ENCODE measurements at places on chromosomes 11 and 22. TPM values are rescaled to one million over a fixed set of nuclear protein-coding genes. Genes with fewer than 3 reads are reported as not detected.

The FXYD6 gene
- not detected for total RNA-seq

The JHY gene
- 4.6 TPM for total RNA-seq

The TRIM48 gene
- not detected for total RNA-seq

The SEZ6L gene
- total RNA-seq: not detected

The PYGM gene
- 9.1 TPM for total RNA-seq

The PHLDA2 gene
- not detected for total RNA-seq

The MS4A12 gene
- total RNA-seq: not detected

DNA sequence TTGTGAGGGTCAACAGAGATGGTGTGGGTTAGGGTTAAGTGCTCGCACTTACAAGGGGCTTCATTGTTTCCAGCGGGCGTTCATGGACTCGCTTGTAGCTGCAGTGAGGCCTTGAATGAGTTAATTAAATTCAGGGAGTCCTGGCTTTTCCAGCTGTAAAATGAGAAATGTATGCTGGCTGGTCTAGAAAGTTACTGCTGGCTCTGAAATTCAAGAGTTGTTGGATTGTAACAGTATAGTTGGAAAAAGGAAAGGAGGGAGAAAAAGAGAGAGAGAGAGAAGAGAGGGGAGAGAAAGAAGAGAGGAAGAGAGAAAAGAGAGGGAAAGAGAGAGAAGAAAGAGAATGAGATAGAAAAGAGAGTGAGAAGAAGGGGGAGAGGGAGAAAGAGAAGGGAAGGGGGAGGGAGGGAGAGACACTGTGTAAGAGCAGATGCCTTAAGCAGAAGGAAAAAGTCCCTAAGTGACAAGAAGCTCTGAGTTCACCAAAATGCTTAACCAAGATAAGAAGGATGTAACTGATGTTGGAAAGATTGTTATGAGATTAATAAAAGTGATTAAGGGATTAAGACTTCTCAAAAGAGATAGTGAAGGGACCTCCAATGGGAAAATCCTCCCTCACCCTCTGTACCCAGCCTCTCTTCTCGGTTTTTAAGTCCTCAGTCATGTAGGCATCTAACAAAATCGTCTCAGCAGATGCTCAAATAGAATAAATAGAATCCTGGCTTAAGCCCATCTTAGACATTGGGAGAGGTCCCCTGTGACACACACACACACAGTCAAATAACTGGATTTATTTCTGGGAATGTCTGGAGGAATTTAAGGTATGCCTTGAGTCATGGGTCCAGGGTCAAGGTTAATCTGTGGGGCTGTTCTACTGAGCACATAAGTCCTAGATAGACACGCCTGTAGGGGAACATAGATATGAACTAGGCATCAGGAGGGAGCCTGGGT, 477.9 kb downstream of the MIAT start:
- DNase-seq: no peak

DNA sequence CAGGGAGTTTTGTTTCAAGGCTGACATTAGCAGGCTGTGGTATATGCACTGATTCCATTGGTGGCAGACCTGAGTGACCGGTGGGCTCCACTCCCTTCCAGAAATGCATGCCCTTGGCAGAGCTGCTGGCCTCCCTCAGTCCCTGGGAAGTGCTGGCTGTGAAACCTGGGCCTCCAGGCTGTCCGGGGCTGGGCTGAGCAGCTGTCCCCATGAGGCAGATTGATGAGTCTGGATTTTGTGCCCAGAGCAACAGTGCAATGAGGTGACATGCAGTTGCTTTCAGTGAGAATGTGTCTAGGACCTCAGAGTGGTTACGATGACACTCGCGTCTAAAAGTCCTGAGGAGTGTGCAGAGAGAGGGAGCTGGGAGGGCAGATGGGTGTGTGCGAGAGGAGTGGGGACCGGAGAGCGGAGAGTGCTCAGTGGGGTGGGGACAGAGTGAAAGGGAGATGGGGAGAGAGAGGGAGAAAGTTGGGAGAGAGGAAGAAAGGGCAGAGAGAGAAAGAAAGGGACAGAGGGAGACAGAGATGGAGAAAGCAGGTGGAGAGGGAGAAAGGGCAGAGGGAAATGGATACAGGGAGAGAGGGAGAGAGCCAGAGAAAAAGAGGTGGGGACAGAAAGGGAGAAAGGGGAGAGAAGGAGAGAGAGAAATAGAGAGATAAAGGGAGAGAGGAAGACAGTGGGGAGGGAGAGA, 978.3 kb downstream of the BRD1 start:
- DNase-seq: no peak

GRCh38 chr11:134041791-134042696, 26.8 kb upstream of the JAM3 start:
- no peak for DNase-seq

DNA sequence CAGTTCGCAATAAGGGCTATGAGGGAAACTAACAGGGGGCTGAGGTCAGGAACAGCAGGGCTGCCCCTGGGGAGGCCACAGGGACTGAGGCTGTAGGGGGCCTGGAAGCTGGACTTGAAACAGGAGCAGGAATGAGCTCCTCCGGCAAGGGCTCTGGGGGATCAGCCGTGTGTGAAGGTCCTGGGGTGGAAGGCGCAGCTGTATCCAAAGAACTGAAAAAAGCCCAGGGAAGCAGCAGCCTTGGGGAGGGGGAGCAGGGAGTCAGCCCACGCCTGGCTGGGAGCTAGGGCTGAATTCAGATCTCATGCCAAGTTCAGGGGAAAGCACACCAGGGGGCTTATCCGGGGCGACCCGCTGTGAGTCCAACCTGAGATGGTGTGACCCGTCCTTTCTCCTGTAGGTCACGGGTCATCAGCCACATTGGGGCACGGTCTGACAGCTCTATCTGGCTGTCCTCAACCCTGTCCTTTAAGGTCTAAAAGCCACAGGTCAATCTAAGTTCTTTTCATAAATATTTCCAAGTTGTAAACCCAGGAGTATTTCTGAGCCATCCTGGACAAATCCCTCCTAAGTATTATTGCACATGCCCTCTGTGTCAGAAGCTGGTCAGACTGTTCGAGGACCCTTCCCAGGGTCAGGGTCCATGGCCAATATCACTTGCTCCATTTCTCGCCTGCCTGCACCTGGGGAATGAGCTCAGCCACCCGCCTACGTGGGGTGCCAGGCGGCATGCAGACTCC, 18.0 kb downstream of the TP53AIP1 start:
- DNase-seq: no peak

- DNase-seq: no peak
Observed at GRCh38 chr11:1163911-1164735, 6.4 kb downstream of the MUC5AC start.

GRCh38 chr11:118382954-118383353, 18.5 kb upstream of the ATP5MG start:
- DNase-seq: no peak

GRCh38 chr11:76251226-76251575, 44.9 kb upstream of the WNT11 start:
- DNase-seq: no peak

GRCh38 chr22:50445880-50446707, 28.7 kb downstream of the SBF1 start:
- no peak for DNase-seq

- DNase-seq: no peak
Observed at GRCh38 chr11:71199226-71199820, 53.1 kb downstream of the SHANK2 start.

DNA sequence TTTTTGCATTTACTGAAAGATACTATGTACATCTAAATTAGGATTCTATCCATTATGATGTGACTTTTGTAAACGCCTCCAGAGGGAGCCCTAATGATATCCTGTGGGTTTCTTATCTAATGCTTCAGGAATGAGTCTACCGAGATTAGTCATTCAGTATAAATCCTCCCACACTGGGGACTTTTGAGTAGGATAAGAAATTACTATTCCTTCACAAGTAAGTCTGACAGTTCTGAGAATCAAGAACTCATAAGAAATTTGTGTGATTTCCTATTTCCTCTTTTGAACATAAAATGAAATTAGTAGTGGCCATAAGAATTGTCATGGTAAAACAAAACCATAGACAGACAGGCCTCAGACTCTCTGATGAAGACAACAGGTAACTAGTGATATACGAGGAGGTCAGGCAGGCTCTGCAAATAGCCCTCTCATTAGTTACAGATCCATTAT, 10.0 kb upstream of the OR5M1 start:
- no peak for DNase-seq

DNA sequence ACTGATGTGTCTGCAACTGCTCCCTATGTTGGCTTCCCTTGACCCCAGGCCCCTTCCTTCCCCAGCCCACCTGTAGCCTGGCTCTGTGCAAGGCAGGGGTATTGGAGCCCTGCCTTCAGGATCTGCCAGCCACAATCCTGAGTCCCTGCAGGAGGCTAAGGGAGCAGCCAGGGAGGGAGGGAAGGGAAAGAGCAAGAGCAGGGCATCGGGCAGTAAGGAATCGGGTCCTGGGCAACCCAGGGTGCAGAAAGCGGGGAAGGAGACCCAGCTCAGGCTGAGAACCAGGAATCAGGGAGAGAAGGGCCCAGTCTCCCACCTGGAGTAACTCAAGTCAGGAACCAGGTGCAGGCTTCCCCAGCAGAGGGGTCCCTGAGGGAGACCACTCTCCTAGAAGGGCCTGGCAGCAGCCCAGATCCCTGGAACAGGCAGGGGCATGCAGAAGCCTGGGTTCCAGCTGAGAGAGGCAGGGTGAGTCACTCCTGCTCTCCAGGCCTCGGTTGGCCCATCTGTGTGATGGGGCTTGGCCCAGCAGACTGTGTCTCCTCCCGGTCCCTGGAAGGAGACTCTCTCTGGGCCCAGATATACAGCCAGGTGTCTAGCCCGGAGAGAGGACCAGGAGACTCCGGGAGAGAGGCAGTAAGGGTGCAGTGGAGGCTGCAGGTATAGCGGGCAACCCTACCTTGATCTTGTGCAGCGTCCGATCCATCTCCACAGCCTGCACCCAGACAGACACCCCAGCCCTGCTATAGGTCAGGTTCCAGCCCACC, 13.4 kb downstream of the STARD10 start:
- DNase-seq: peak; percentile 17

DNA sequence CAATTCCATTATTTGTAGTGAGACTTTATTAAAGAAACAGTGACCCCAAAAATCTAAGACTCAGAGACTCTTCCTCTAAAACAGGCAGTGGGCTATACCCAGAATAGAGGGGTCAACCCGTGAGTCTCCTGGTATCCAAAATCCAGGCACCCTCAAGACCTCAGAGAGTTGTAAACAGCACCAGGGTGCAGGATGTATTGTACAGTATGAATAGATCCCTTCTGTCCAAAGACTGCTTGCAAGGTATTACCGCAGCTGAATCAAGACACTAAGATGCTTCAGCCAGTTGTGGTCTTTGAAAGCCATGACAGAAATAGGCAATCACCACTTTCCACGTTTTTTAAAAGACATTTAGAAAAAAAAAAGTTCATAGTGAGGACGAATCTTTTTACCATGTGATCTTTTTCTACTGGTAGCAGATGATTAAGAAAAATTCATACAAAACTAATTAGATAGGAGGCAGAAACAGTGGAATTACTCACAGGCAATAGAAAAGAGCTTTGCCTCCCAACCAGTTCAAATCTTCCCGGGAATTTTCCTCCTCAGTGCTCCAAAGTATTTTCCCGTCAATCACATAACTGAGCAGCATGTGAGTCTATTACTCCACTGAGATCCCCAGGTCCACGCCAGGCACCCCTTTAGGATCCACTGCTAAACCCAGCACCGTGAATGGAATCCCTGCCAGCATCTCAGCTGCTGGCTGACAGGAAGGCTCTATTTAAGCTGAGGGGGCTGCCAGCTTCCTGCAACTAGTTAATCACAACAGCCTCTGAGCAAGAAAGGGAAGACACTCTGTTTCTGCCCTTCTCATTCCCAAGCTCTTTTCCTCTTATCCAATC, 113.1 kb downstream of the ETS1 start:
- no peak for DNase-seq

DNA sequence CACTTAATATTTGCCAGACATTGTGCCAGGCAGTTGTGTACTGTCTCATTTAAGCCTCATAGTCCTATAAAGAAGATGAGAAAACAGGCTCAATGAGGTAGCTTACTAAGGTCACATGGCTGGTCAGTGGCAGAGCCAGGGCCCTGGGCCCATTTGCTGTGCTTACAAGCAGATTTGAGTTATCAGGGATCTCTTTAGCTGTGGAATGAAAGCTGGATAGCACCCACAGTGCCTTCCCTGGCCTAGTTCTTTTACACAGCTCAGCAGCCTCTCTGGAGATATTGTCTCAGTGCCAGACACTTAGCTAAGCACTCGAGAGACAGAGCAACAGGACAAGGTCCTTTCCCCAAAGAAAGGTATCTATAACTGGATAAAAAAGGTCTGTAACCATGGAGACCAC, 6.1 kb downstream of the TMEM86A start:
- no peak for DNase-seq

- no peak for DNase-seq
Observed at GRCh38 chr11:87012673-87013072, 25.1 kb upstream of the TMEM135 start.

- DNase-seq: no peak
Observed at GRCh38 chr22:17112491-17113042, 8.6 kb downstream of the TMEM121B start.

- DNase-seq: peak; percentile 98
Observed at GRCh38 chr11:58578136-58578634, 678 bp upstream of the ZFP91 start.

DNA sequence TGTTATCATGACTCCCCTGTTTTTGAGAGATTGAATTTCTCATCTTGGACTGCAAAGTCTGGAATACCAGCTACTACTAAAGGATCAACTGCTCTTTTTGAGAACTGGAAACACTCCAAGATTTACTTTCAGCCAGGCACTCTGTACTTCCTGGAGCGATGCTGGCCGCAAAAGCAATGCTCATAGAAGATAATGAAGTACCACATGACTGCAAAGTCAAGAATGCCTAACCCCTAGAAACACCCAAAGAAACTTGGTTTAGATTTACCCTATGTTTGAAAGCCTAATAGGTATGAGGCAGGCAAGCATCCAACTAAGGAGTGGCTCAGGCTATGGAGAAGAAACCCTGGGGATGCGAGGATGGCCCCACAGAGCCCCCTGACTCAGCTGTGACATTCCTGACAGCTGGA, 47.7 kb upstream of the ARHGAP20 start:
- DNase-seq: no peak

- DNase-seq: no peak
Observed at GRCh38 chr11:46649180-46649738, 31.9 kb downstream of the ATG13 start.

GRCh38 chr22:32646476-32646875, 155.0 kb upstream of the TIMP3 start:
- no peak for DNase-seq
